Heart left ventricle (tissue), 16 donors: ENCODE measurements at places on chromosomes 12 and 14. TPM values are rescaled to one million over a fixed set of nuclear protein-coding genes. Genes with fewer than 3 reads are reported as not detected.

MYF6 gene
- not detected for polyA plus RNA-seq

ADGRD1 gene
- 25.7 TPM for polyA plus RNA-seq

- H3K36me3 ChIP-seq = no peaks in the 10 kb centered on the region
- no peaks in the 10 kb centered on the region for H3K27me3 ChIP-seq
- no peak for DNase-seq
- H3K27ac ChIP-seq = no peak overlapping the region
- no peak overlapping the region for H3K4me3 ChIP-seq
- no peaks in the 10 kb centered on the region for H3K4me1 ChIP-seq
These were observed 71.8 kb upstream of the SLC35F4 start for GRCh38 chr14:57937676-57938075.

GRCh38 chr12:18926188-18926587 lies 188.3 kb downstream of the CAPZA3 start:
- no peak overlapping the region for H3K4me3 ChIP-seq
- H3K36me3 ChIP-seq = no peaks in the 10 kb centered on the region
- H3K27me3 ChIP-seq = no peaks in the 10 kb centered on the region
- no peak for DNase-seq
- H3K27ac ChIP-seq = no peak overlapping the region
- no peaks in the 10 kb centered on the region for H3K4me1 ChIP-seq

- H3K4me3 ChIP-seq = no peak overlapping the region
- no peaks in the 10 kb centered on the region for H3K36me3 ChIP-seq
- H3K27me3 ChIP-seq = no peaks in the 10 kb centered on the region
- H3K27ac ChIP-seq = no peak overlapping the region
- DNase-seq = no peak
These were observed 806.3 kb downstream of the DIO2 start for GRCh38 chr14:79404874-79405511.

- DNase-seq = peak; percentile 5
- no peaks in the 10 kb centered on the region for H3K36me3 ChIP-seq
- H3K27me3 ChIP-seq = peaks cover 49% of the 10 kb centered on the region
These were observed 18.7 kb upstream of the KIF26A start for GRCh38 chr14:104119488-104120251.

DNA sequence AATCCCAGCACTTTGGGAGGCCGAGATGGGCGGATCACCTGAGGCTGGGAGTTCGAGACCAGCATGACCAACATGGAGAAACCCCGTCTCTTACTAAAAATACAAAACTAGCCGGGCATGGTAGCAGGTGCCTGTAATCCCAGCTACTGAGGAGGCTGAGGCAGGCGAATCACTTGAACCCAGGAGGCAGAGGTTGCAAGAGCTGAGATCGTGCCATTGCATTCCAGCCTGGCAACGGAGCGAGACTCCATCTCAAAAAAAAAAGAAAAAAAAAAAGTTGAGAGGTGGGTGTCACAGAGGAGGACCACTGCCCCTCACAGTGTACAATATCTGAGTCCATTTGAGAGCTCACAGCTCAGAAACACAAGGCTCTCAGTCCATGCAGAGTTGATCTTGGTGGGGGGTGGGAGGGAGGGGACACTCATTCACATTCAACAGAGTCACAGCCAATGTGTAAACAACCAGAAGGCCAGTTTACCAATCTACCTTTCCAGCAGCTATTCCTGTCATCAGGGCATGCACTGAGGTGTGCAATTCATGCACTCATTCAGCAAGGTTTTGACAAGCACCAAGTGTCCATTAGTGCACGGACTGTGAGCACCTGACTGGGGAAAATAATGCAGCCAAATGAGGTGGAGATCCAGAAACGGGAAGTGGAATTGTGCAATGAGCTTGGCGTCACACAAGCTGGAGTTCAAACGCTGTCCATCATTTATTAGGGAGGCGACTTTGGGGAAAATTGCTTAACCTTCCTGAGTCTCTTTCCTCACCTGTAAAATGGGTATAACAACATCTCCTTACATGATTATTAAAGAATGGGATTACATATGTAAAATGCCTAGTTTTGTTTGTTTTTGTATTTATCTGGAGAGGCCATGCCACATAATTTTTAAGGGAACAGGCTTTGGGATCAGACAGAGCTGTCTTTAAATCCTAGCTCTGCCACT lies 4.4 kb upstream of the EIF5 start:
- no peak overlapping the region for H3K27ac ChIP-seq
- H3K36me3 ChIP-seq = no peaks in the 10 kb centered on the region
- no peak overlapping the region for H3K4me3 ChIP-seq
- DNase-seq = no peak
- no peaks in the 10 kb centered on the region for H3K27me3 ChIP-seq
- peaks cover 10% of the 10 kb centered on the region for H3K4me1 ChIP-seq
